ENCODE measurements at places on chromosomes 16 and 17. TPM values are rescaled to one million over a fixed set of nuclear protein-coding genes. Genes with fewer than 3 reads are reported as not detected.

Gene KRTAP9-4
- not detected for total RNA-seq

Gene PMFBP1
- 7.4 TPM for total RNA-seq

Gene GAS7
- 22.9 TPM for total RNA-seq

Gene BAHCC1
- 12.2 TPM for total RNA-seq

DNA sequence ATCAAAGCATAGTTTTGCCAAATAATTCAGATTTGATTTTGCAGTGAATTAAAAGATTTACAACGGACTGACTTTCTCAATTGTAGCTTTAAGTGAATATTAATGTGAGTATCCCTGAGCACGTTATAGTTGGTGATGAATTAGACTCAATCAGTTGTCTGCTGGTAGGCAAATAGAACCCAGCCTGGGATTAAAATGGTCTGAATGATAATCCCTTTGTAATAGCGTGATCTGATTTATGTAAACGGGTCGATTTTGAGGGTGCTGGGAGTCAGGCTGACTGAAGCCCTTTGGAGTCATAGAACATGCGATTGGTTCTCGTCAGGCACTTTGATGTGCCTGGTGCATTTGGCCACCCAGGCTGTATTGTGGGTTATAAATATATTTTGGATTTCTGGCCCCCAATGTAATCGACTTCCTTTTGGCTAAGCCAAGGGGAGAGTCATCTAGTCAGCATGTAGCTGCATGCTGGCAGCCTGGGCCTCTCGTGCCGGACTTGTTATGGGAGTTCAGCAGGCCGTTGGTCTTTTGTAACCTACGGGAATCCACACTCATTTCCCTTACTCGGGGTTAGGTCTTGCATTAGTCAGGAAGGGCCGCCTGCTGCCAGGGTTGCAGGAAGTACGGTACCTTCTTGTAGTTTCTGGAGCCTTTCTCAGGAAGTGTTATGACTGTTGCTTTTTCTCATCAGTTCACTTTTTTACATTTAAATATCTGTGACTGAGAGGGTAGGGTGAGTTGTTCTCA is 5.4 kb downstream of the PGS1 start:
- peak; percentile 44 for DNase-seq

DNA sequence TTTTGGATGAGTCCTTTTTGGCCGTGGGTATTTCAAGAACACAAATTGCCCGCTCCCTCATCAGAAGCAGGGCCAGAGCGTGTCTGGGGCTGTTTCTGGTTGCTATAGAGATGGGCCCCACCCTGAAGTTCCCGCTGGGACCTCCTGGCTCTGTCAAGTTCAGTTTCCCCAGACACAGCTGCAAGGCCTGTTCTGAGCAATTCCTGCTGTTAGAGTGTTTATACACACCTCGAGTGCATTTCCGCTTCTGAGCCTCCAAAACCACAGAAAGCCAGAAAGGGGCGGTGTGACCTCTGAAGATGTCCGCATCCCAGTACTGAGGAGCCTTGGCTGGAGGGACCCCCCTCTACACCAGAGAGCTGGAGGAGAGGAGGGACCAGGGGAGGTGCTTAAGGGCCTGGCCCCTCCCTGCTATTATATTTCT is 9.3 kb upstream of the WBP2 start:
- DNase-seq: peak; percentile 72

- DNase-seq: no peak
Measured at GRCh38 chr17:42094375-42095069, 3.8 kb downstream of the ZNF385C start.

DNA sequence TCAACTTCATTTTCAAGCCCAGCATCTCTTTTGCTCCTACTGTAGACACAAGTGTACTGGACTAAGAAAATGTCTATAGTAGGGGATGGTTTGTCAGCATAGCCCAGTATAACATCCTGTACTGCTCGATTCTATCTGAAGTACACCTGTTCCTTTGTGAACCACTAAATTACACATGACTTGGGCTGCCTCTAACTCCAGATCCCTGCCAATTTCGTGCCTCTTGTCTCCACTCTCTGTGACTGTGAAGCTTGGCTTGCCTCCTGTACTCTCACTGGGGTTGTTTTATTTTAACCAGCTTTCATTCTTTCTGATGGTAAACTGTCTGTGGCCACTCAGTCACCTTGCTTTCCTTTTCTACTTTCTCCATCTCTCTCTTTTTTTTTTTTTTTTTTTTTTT is 24.5 kb downstream of the GFOD2 start:
- DNase-seq: no peak

GRCh38 chr16:78102122-78102660 is 2.7 kb downstream of the WWOX start:
- no peak for DNase-seq

- DNase-seq: no peak
Measured at GRCh38 chr16:79991969-79992368, 391.4 kb upstream of the MAF start.

GRCh38 chr16:27033281-27033979 is 33.3 kb upstream of the C16orf82 start:
- no peak for DNase-seq

- peak; percentile 3 for DNase-seq
Measured at GRCh38 chr16:86227801-86228200, 282.5 kb upstream of the FOXF1 start.

DNA sequence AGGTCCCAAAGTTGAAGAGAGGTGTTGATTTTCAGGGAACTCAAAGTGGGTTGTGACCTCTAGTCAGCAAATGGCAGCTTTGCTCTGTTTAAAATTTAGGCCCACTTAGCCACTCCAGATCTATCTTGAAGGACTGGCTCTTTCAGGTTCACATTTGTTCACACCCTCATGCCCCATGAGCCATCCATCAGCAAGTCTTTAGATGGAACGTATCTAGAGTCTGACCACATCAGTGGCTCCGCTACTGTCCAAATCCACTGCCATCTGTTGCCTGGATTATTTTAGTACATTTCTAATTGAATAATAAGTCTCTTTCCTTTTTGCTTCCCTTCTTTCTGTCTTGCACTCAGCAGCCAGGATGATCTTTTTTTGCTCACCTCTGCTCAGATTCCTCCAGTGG is 10.5 kb downstream of the ITGB3 start:
- no peak for DNase-seq

DNA sequence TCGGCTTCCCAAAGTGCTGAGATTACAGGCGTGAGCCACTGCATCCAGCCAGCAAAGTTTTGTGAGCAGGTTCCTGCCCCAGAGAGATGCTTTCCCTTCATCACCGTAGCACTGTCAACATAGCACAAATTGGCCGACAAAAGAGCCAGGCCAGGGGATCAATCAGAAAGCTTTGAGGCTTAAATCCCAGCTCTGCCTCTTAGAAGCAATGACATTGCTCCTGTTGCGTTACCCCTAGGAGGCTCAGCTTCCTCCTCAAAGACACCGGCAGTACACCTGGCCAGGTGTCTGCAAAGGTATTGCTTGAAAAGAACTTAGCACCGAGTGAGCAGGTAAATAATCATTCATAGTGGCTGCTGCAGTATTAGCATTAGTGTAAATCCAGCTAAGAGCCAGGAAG is 86.5 kb downstream of the NDE1 start:
- DNase-seq: no peak

GRCh38 chr16:15552507-15552906 is 90.4 kb downstream of the MARF1 start:
- DNase-seq: no peak
